ENCODE measurements at places on chromosomes 1 and 21. TPM values are rescaled to one million over a fixed set of nuclear protein-coding genes. Genes with fewer than 3 reads are reported as not detected.

MRPS21 gene
- 80.6 TPM for polyA plus RNA-seq

SLC35F3 gene
- polyA plus RNA-seq: not detected

ANKRD45 gene
- not detected for polyA plus RNA-seq

GPR25 gene
- not detected for polyA plus RNA-seq

KRTAP19-1 gene
- polyA plus RNA-seq: not detected

BNIPL gene
- polyA plus RNA-seq: not detected

GJB4 gene
- not detected for polyA plus RNA-seq

DNA sequence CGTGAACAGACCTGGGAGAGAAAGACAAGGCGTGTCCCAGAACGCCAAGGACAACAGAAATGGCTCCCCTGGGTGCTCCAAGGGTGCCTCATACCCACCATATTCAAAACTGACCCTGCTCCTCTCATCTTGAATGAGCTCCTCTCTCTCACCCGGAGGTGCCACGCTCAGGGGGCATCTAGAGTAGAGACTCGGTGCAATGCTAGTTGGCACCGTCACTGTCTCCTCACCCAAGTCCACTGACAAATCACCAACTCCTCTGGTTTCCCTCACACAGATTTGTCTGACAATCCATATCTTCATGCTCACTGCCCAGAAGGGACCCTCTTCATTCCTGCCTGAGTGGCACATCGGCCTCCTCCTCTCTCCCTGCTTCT is 5.0 kb downstream of the TMEM125 start:
- DNase-seq: no peak
- no peak overlapping the region for H3K4me3 ChIP-seq
- H3K4me1 ChIP-seq: peaks cover 19% of the 10 kb centered on the region
- no peak overlapping the region for H3K27ac ChIP-seq
- H3K36me3 ChIP-seq: no peaks in the 10 kb centered on the region

GRCh38 chr1:6378096-6378746 is 15.3 kb downstream of the ACOT7 start:
- H3K27ac ChIP-seq: no peak overlapping the region
- no peaks in the 10 kb centered on the region for H3K36me3 ChIP-seq
- H3K27me3 ChIP-seq: no peaks in the 10 kb centered on the region
- no peak overlapping the region for H3K4me3 ChIP-seq
- no peak for DNase-seq

DNA sequence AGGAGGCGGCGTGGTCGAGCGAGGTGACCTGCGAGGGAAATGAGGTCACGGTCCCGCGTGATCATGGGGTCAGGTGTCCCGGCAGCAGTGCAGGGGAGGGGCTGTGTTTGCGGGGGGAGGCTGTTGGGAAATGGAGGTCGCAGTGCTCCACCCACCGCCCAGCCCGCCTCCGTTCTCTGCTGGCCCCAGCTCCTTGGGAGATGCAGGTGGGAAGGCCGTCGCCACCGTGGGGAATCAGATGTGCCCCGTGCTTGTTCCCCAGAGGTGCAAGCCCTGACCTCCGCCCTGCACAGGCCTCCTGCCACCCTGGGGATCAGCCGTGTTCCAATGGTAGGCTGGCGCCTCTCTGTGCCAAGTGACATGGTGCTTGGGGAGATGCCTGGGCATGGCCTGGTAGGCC is 95.7 kb downstream of the PRDM16 start:
- no peak overlapping the region for H3K4me3 ChIP-seq
- peaks cover 8% of the 10 kb centered on the region for H3K4me1 ChIP-seq
- H3K27me3 ChIP-seq: peaks cover 6% of the 10 kb centered on the region
- DNase-seq: no peak

- DNase-seq: no peak
- no peaks in the 10 kb centered on the region for H3K36me3 ChIP-seq
- no peaks in the 10 kb centered on the region for H3K4me1 ChIP-seq
These were observed 96.6 kb downstream of the DDX20 start for GRCh38 chr1:111852261-111852721.

DNA sequence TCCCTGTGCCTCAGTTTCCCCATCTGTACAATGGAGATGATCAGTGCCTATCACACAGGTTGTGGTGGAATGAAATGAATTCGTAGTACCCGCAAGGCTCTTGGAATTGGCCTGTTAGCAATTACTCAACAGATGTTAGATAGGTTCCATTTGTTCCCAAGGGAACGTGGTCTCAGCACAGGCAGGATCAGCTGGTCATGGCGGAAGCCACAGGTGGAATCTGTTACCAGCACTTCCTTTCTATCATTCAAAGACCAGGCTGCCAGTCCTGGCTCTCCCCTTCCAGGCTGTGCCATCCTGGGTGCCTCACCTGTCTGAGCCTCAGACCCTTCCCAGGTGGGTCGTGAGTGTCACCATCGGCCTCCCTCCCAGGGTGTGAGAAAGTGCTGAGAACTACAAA is 61.5 kb downstream of the FBXO2 start:
- peaks cover 40% of the 10 kb centered on the region for H3K27me3 ChIP-seq
- no peak overlapping the region for H3K27ac ChIP-seq
- H3K36me3 ChIP-seq: no peaks in the 10 kb centered on the region
- no peak for DNase-seq

GRCh38 chr1:205015241-205015640 is 27.8 kb upstream of the CNTN2 start:
- no peak overlapping the region for H3K27ac ChIP-seq
- no peaks in the 10 kb centered on the region for H3K27me3 ChIP-seq
- H3K36me3 ChIP-seq: no peaks in the 10 kb centered on the region
- H3K4me3 ChIP-seq: no peak overlapping the region

DNA sequence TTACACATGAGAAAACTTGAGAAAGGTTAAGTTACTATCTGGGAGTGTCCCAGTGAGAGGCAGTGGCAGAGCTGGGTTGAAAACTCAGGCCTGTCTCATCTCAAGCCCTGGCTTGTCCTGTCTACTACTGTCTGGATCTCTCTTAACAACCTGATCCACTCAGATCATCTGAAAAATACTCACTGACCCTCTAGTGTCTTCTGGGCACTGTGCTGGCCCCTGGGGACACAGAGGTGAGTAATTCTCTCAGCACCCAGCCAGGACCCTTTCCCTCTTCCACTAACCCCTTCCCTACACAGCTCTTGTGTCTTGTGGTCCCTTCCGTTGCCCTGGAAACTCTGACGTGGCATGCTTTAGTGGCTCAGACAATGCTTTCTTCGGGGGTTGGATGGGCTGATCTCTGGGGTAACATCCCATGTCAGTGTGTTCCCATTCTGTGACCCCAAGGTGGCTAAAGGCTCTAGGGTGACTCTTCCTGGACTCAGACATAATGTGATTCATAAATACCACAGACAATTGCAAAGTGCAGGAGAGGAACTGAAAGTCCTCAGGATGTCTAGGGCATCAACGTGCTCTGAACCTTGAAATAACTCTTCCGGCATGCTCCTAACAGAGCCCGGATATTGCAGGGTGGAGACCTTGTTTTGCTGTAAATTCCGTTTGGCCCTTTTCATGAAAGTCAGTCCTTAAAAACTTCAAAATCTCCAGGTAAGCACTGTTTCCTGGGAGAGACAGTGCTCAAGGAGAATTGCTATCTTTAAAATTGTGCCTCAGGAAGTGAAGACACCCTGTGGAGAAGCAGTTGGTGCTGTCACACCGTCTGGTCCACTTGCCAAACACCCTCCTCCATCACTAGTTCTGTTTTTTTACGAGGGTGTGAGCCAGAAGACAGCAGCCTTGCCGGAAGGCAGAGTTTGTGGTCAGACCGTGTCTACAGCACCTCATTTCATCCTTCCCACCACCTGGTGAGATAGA is 4.0 kb downstream of the SHISAL2A start:
- no peaks in the 10 kb centered on the region for H3K27me3 ChIP-seq
- H3K27ac ChIP-seq: peak overlapping the region; percentile 99
- peaks cover 22% of the 10 kb centered on the region for H3K36me3 ChIP-seq
- peak overlapping the region; percentile 97 for H3K4me3 ChIP-seq
- H3K4me1 ChIP-seq: peaks cover 62% of the 10 kb centered on the region

- no peak for DNase-seq
- H3K27ac ChIP-seq: no peak overlapping the region
- H3K4me1 ChIP-seq: peaks cover 10% of the 10 kb centered on the region
- no peak overlapping the region for H3K4me3 ChIP-seq
- peaks cover 8% of the 10 kb centered on the region for H3K36me3 ChIP-seq
These were observed 2.1 kb upstream of the KNCN start for GRCh38 chr1:46553506-46553905.

DNA sequence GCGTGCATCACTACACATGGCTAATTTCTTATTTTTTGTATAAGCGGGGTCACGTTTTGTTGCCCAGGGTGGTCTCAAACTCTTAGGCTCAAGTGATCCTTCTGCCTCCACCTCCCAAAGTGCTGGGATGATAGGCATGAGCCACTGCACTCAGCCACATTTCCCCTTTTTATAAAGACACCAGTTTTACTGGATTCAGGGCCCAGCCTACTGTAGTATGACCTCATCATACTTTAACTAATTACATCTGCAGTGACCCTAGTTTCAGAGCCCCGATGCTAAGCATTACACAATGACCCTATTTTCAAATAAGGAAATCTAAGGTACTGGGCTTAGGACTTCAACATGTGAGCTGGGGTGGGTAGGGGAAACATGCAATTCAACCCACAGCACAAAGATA is 31.8 kb upstream of the ENAH start:
- H3K4me3 ChIP-seq: no peak overlapping the region
- H3K27me3 ChIP-seq: peaks cover 7% of the 10 kb centered on the region
- no peaks in the 10 kb centered on the region for H3K36me3 ChIP-seq

DNA sequence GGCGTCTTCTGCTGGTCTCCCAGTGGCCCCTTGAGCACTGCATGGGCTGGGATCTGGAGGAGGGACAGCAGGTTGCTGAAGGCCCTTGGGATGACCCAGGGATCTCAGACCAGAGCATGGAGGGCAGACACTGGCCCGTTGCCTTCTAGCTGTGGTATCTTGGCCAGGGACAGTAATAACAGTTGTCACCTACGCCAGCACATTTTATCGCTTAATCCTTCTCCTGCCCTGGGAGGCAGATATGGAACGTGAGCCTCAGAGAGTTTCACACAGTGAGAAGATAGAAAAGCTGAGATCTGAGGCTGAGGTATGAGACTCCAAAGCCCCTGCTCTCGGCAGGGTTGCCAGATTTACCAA is 40.1 kb upstream of the RD3 start:
- no peak overlapping the region for H3K4me3 ChIP-seq
- peaks cover 12% of the 10 kb centered on the region for H3K4me1 ChIP-seq
- H3K27ac ChIP-seq: no peak overlapping the region
- H3K36me3 ChIP-seq: no peaks in the 10 kb centered on the region
- DNase-seq: no peak
- no peaks in the 10 kb centered on the region for H3K27me3 ChIP-seq

DNA sequence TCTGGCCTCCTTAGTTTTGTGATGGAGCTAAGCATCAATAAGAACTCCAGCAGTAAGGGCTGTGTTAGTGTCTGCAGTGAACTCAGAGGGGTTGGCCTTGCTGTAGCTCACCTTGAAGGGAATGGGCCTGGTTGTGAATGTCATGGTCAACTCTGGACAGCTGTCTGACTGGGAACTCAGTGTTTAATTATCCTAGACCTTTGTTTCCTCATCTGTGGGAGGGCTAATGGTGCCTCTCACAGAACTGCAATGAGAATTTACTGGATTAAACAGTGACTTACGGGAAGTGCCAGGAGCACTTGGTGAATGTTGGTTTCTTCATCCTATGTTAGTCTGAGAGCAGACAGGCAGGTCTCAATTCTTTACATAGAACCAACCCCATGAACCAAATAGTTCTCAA is 23.7 kb downstream of the HMGCS2 start:
- no peak for DNase-seq
- H3K4me3 ChIP-seq: no peak overlapping the region
- no peak overlapping the region for H3K27ac ChIP-seq
- no peaks in the 10 kb centered on the region for H3K4me1 ChIP-seq
- H3K36me3 ChIP-seq: no peaks in the 10 kb centered on the region

DNA sequence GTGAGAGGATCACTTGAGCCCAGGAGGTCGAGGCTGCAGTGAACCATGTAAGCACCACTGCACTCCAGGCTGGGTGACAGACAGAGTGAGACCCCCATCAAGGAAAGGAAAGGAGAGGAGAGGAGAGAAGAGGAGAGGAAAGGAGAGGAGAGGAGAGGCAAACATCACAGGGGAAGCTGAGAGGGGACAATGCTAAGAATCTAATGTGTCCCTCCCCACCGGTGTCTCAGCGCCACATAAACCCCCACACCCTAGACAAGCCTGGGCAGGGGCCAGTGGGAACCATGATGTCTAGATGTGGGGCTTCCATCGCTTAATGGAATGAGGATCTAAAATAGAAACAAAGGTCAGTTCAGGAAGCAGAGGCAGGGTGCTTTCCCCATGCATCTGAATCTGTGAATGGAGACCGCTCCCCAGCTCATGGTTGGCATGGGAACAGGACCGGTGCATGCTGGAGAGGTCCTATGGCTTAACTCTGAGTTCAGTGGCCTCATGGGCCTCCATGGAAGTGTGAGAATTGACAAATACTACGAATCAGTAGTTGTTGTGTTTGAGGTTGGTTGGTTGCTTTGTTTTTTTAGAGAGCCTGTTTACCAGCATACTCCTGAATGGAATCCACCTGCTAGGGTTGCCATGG is 16.3 kb upstream of the LAPTM5 start:
- no peak overlapping the region for H3K27ac ChIP-seq
- H3K36me3 ChIP-seq: no peaks in the 10 kb centered on the region
- no peak for DNase-seq
- H3K27me3 ChIP-seq: no peaks in the 10 kb centered on the region
- H3K4me3 ChIP-seq: peak overlapping the region; percentile 52
- H3K4me1 ChIP-seq: peaks cover 16% of the 10 kb centered on the region

DNA sequence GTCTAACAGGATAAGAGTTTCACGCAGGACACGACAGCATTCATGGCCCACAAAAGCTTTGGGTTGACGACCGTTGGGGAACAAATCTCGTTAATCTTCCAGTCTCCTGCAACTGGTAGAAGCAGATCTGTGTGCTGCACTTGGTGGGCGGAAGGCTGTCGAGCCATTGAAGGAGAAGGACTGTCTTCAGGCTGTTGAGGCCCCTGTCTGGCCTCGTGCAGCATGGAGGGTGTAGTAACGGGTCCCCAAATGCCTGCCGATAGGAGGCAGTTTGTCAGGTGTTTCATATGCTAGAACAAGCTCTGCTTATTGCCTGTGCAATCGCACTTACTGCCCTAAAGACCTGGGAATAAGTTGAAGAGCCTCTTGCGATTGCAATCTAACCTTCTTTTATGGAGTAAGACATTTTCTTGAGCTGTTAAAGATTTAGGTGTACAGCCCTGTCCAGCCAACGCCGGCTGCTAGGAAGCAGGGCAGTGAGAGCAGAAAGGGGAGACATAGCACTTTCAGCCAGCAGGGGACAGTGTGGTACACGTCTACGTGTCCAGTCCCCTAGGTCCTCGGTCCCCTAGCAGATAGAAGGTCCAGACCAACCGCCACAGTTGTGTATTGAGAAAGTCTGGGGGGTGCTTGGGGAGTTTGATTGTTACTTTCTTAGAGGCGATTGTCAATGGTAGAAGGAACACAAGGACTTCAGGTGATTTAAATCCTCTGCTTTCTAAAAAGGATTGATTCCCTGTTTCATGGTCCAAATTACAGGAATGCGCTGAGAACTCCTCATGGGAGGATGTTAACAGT is 102.3 kb upstream of the TMPRSS2 start:
- H3K4me3 ChIP-seq: no peak overlapping the region
- peaks cover 51% of the 10 kb centered on the region for H3K27me3 ChIP-seq
- H3K4me1 ChIP-seq: peaks cover 5% of the 10 kb centered on the region
- no peak for DNase-seq

GRCh38 chr1:39886757-39887231 is 3.5 kb upstream of the TRIT1 start:
- H3K4me3 ChIP-seq: no peak overlapping the region
- no peaks in the 10 kb centered on the region for H3K36me3 ChIP-seq
- H3K27me3 ChIP-seq: peaks cover 8% of the 10 kb centered on the region

Data from naive B cell (primary cell).